Activated CD4-positive, alpha-beta T cell treated with anti-CD3 and anti-CD28 coated beads for 4 hours (primary cell): ENCODE measurements at places on chromosomes 1 and 21.

GRCh38 chr1:54327386-54328065 is 78.7 kb downstream of the SSBP3 start:
- DNase-seq, result no peak

GRCh38 chr1:231357831-231358354 is 19.8 kb downstream of the SPRTN start:
- peak; percentile 31 for DNase-seq

- DNase-seq, result no peak
Observed at GRCh38 chr1:46008585-46008984, 123.8 kb downstream of the PIK3R3 start.

DNA sequence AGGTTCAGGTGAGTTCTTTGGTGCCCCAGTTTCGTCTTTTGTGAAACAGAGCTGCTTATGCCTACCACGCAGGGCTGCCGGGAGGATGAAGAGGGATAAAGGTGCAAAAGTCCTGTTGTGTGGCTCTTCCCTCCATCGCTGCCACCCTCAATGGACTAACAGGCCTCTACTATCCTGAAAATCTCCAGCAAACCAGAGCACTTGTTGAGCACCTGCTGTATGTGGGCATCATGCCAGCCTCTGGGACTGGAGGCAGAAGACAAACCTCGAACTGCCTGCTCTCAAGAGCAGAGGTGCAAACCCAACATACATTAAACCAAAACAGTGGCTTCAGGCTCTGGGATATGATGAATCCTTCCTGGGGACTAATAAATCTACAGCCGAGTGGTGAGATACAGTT is 174.1 kb downstream of the ACTL8 start:
- DNase-seq, result no peak

- DNase-seq, result no peak
Observed at GRCh38 chr1:189185097-189185496, 1292.6 kb downstream of the BRINP3 start.

- DNase-seq, result no peak
Observed at GRCh38 chr1:84116558-84116957, 27.5 kb upstream of the PRKACB start.

DNA sequence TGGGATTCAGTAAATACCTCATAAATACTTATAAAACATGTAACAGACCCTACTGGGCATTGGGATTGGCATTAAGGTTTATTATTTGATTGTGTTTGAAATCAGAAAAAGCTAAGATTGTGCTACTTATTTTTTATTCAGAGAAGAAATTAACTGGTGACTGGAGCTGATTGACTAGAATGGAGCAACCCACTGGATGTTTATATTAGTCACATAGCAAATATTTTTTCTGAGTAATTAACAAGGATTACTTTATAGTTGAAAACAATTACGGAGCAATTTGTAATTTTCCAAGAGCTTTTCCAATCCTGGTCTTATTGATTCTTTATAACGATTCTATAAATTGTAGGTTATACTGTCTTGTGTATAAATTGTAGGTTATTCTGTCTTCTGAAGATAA is 208.7 kb downstream of the HLX start:
- no peak for DNase-seq

DNA sequence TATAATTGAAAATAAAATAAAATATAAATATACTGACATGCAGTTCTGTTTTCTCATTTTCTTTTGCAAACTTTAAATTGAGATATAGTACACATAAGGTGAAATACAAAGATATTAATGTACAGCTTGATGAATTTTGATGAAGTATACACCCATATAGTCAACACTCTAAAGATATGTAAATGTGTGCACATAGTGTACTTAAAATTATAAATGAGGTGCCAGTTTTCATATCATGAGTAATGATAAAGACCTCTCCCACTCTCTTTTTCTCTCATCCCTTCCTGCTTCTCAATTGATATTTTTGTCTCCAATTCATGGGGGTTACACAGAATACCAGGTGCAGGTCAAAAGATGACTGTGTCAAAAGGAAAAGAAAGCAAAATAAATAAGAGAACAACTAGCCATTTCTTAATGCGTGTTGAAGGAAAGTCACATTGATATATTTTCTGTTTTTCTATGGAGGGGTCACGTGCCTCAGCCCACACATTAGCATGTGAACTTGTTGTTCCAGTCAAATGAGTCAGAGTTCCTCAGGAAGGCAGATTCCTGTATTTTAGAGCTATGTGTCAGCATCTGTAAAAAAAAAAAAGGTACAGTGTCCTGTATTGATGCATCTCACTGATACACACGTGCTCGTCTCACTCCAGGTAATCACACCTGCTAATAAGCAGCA is 64.3 kb upstream of the HOOK1 start:
- no peak for DNase-seq

DNA sequence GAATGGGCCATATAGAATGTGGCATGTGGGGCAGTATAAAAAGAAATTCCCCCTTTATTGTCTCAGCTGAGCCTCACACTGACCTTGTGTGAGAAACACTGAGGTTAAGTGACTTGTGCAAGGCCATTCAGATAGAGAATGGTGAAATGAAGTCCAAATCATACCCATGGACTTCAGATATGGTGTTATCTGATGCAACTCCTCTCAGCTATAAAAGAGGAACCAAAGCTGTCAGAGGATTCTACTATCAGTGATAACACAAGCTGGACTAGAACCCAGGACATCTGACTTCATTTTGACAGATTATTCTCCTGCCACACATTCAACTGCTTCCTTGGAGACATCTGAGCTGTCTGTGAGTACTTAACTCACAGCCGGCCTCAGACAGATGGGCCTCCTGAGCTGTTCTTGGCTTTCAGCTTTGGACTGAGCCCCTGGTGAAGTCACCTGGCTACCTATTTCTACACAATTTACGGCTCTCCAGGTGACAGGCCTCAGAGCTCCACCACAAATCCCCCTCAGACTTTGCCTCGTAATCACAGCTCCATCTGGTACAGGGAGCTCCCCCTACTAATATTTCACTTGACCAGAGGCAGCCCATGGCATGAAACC is 104.6 kb downstream of the PLXNA2 start:
- DNase-seq, result no peak

- DNase-seq, result no peak
Observed at GRCh38 chr1:223707256-223708000, 4.9 kb upstream of the CAPN2 start.

- no peak for DNase-seq
Observed at GRCh38 chr1:21649315-21649714, 19.8 kb downstream of the RAP1GAP start.

GRCh38 chr1:67376381-67376780 is 53.8 kb downstream of the SERBP1 start:
- DNase-seq, result no peak

DNA sequence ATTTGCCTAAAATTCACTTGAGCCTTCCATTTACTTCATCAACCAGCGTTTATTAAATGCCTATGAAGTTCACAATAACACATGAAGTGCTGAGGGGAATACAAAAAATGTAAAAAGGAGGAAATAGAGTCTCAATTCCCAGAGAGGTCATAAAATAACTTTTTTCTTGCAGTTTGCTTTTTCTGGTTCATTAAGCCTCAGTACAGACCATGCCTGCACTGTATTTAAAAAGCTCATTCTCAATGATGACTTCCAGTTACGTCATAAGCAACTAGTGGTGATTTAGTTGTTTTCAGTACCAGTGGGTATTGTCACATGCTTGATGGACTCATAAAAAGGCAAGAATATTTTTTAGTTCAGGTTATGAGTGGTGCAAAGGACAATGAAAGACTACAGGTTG is 160.1 kb upstream of the UBE2U start:
- DNase-seq, result no peak

DNA sequence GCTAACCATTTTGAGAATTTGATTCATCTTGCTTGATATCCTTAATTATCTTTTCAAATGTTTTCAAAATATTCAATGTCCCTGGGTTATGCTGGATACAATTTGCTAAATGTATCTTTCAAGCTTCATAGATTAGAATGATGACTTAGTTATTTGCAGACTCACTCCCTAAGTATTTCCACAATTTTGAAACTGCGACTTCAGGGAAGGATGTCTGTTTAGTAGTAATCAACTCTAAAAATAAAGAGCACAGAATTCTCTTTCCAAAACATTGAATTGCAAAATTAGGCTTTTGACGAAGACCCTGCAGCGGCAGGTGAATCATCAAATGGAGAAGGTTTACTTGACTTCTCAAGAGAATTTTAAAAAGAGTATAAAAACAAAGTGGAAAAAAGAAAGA is 14.2 kb downstream of the RGS1 start:
- DNase-seq, result no peak

DNA sequence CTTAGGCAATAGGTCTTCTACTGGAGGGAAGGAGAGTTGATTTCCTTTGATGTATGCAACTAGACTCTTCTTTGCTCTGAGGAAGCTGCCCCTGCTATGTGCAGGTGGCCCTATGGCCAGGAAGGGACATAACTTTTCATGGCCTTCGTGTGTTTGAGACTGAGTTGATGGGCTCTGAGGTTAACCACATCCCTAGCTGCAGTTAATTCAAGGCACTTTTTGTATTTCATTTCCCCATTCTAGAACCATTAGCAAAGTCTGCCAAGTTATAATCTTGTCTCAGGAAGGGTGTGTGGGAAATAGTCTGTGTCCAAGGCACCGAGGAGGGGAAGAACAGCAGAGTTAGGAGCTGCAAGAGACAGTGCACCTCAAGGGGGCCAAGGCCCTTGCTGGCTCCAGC is 2.5 kb downstream of the FCRL4 start:
- no peak for DNase-seq

GRCh38 chr1:206982216-206982615 is 12.0 kb upstream of the FCAMR start:
- peak; percentile 45 for DNase-seq

DNA sequence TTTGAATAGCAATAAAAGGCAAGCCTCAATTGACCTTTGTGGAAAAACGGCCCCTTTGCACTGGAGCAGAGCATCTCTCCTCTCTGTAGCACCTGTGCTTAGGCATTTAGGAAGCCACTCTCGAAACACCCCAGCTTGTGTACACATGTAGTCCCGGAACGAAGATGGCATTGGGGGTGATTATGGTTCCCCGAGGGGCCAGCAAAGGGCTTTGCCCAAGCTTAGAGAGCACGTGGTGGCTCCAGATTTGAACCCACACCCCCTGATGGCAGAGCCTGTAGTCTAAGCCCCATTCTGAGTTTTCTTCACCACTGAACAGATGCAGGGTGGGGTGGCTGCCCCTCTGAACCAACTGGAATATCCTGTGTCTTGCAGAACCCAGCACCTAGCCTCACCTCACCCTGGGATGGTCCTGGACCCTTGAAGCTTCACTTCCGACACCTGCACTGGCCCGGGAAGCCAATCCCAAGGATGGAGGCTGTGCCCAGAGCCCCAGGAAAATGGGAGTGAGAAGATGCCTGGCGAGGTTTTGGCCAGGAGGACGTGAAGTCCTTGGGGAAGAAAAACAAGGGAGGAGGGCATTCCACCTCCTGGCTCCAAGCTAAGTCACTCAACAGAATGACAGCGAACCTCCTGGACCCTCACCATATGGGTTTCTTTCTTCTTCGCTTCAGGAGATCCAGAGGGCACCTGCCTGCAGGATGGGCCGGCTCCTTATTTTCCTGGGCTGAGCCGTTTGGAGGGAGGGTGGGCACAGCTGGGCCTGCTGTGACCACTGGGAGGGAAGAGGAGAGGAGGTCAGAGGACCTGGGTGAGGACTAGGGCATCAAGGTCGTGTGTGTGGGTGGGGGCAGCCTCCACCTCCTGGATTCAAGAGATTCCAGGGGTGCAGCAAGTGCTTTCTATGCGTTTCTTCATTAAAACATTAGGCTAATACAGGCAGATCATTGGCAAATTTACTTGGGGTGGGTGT is 37.7 kb downstream of the IGFN1 start:
- no peak for DNase-seq
